ENCODE measurements at places on chromosomes 5 and 9.

DNA sequence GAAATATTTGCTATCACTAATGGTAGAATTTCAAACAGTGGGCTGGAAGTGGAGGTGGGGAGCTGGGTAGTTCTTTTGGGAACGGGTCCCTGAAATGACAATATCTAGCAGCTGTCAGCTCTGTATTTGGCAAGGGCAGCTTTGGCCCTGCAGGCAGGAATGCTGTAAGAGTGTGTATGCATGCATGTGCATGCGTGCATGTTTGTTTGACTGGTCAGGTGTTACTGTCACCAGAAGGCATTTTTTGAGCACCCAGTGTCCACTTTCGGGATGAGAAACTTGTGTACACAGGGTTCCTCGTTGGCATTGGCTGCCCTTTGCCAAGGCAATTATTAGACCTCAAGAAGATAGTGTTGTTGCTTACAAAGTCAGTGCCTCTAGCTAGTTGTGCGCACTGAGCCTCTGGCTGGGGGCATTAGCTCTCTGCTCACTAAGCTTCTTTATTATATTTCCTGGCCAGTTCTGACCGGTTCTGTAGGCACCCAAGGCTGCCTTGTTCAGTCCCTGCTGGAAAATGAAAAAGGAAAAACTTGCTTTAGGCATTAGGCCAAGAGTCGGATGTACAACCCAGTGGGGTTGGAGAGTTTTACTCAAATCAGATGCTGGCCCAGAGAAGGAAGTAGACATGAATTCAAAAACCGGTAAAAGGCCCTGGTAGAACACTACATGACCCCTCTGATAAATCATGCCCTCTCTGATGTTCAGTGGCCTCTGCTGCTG is 2.0 kb downstream of the CYFIP2 start:
- peaks cover 17% of the 10 kb centered on the region for H3K4me1 ChIP-seq
- H3K36me3 ChIP-seq: peaks cover 14% of the 10 kb centered on the region
- DNase-seq: no peak
- no peaks in the 10 kb centered on the region for H3K27me3 ChIP-seq
- H3K4me3 ChIP-seq: no peak overlapping the region

- no peaks in the 10 kb centered on the region for H3K27me3 ChIP-seq
- no peak overlapping the region for H3K4me3 ChIP-seq
These were observed 101.3 kb downstream of the PHF2 start for GRCh38 chr9:93677641-93678136.

DNA sequence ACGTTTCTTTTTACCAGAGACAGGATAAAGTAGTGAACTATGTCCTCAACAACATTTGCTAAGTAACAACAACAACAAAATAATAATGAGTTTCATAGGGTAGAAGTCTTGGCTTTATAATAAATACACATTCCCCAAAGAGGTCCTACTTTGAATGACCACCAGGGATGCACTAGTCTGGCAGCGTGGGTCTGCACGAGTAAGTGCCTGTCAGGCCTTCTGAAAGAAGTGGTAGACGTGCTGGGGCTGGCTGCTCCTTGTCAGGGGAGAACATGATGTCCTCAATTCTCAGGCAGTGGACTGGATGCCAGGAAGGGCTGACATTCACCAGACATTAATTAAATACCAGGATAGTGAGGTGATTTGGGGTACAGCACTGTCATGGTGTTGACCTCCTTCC is 331.1 kb downstream of the TMEM38B start:
- H3K27me3 ChIP-seq: no peaks in the 10 kb centered on the region
- H3K36me3 ChIP-seq: no peaks in the 10 kb centered on the region
- H3K27ac ChIP-seq: no peak overlapping the region
- DNase-seq: no peak
- peaks cover 4% of the 10 kb centered on the region for H3K4me1 ChIP-seq

GRCh38 chr9:35395706-35396101 is 94.2 kb upstream of the RUSC2 start:
- no peak for DNase-seq
- peaks cover 4% of the 10 kb centered on the region for H3K36me3 ChIP-seq
- no peaks in the 10 kb centered on the region for H3K27me3 ChIP-seq
- no peaks in the 10 kb centered on the region for H3K4me1 ChIP-seq
- no peak overlapping the region for H3K27ac ChIP-seq
- no peak overlapping the region for H3K4me3 ChIP-seq

DNA sequence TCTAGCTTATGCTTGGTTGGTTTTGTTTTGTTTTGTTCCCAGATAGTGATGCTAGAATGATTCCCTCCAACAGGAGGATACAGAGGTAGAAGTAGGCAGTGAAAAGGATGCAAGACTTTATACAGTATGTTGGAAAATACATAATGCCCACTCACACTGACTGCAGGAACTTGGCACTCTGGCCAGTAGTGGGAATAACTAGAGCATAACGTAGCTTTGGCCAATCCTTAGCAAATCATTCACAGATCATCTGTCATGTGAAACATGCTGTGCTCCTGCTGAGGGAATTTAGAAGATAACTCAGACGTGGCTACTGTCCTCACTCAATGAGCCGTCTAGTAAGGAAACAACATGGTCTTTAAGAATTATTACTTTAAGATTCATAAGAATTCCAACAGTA is 13.5 kb downstream of the CFAP90 start:
- no peak overlapping the region for H3K27ac ChIP-seq
- DNase-seq: no peak
- no peaks in the 10 kb centered on the region for H3K36me3 ChIP-seq
- no peaks in the 10 kb centered on the region for H3K4me1 ChIP-seq
- no peak overlapping the region for H3K4me3 ChIP-seq

- H3K4me3 ChIP-seq: no peak overlapping the region
- peaks cover 7% of the 10 kb centered on the region for H3K36me3 ChIP-seq
- no peaks in the 10 kb centered on the region for H3K27me3 ChIP-seq
- peaks cover 21% of the 10 kb centered on the region for H3K4me1 ChIP-seq
- DNase-seq: no peak
These were observed 168.5 kb upstream of the PIK3R1 start for GRCh38 chr5:68047035-68047434.

GRCh38 chr9:73079326-73079725 is 72.3 kb upstream of the ANXA1 start:
- H3K4me1 ChIP-seq: peaks cover 28% of the 10 kb centered on the region
- no peak overlapping the region for H3K4me3 ChIP-seq
- H3K27me3 ChIP-seq: no peaks in the 10 kb centered on the region

GRCh38 chr5:39892708-39893107 is 467.9 kb upstream of the DAB2 start:
- H3K36me3 ChIP-seq: no peaks in the 10 kb centered on the region
- no peak overlapping the region for H3K27ac ChIP-seq
- H3K4me3 ChIP-seq: no peak overlapping the region

DNA sequence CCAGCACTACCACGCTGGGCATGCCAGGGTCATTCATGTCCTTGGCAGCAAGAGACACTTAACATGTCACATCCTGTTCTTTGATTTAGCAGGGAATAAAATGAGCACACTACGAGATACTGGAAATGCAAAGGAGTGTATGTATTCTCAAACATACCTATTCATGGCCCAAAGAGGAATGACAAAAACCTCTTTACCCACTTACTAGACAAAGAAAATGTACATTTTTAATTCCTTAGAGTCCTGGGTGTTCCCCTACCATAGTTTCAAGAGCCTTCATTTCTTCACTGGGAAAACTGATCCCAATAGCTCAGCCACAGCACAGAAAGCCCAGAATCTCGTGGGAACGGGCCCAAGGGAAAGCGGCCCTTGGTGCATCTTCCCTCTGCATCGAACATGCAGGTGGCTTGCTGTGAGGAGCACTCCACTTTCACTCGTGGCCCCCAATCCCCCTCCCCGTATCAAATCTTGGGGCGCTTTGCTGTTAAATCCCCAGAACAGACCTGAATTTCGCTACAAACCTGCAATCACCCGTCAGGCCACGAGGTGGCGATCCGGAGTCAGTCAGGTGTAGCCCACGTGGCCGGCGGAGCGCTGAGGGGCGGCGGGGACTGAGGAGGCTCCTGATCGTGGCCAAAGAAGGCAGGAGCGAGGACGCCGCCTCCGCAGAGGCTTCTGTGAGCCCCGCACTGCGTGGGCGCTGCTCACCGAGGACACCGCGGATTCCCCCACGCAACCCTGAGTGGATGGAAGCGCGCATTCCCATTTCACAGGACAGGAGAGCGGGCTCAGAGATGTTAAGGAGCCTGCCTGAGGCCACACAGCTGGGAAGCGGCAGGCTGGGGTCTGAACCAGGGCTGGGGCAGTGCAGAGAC is 91.4 kb downstream of the LMX1B start:
- peak; percentile 77 for DNase-seq
- no peak overlapping the region for H3K27ac ChIP-seq
- H3K36me3 ChIP-seq: no peaks in the 10 kb centered on the region
- H3K4me1 ChIP-seq: no peaks in the 10 kb centered on the region

DNA sequence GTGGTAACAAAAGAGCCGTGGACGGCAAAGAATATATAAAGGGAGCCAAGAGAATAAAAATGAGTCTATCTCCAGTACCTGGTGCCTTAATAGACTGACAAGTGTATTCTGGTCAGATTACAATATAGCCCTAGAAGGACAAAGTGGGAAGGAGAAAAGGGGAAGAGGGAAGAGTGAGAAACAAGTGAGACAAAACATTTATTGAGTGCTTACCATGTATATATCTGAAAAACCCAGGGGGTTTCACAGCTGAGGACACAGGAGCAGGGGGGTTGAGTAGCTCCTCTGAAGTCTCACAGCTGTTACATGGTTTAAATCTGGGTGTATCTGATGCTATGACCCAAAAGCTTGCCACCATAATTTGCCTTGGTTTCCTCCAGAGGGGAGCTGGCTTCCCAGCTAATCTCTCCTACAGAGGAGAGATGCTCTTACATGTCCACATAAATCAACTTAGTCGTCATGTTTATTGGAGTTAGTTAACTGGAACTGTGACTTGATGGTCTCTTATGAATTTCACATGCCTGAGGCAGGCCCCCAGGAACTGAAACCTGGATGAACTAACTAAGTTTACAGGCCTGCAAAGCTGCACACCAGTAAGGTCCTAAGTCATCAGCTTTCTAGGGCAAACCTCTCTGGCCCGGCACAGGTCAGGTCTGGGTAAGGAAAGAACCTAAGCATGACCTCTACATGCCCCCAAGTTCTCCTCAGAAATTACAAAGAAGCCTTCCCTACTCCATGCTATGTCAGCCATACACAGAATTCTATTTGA is 15.5 kb downstream of the SIL1 start:
- peaks cover 11% of the 10 kb centered on the region for H3K36me3 ChIP-seq
- H3K4me3 ChIP-seq: no peak overlapping the region
- H3K4me1 ChIP-seq: peaks cover 38% of the 10 kb centered on the region
- DNase-seq: no peak
- no peak overlapping the region for H3K27ac ChIP-seq

DNA sequence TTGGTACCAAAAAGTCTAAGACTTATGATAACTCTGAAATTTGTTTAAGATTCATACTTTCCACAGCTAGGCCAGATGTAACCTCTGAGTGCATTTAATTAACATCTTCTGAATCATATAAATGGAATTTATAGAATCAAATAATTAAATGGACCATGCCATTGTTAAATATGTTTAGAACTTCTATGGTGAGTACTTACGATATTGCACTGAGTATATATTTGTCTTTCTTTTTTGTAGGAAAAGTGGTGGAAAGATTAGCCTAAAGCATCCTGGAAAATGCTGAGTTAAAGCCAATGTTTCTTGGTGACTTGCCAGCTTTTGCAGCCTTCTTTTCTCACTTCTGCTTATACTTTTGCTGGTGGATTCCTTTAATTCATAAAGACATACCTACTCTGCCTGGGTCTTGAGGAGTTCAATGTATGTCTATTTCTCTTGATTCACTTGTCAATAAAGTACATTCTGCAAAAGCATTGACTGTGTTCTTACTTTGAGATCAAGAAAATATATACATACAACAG is 11.9 kb downstream of the SPINK6 start:
- H3K4me3 ChIP-seq: no peak overlapping the region
- no peak overlapping the region for H3K27ac ChIP-seq
- H3K27me3 ChIP-seq: no peaks in the 10 kb centered on the region
- no peak for DNase-seq
- H3K4me1 ChIP-seq: no peaks in the 10 kb centered on the region

DNA sequence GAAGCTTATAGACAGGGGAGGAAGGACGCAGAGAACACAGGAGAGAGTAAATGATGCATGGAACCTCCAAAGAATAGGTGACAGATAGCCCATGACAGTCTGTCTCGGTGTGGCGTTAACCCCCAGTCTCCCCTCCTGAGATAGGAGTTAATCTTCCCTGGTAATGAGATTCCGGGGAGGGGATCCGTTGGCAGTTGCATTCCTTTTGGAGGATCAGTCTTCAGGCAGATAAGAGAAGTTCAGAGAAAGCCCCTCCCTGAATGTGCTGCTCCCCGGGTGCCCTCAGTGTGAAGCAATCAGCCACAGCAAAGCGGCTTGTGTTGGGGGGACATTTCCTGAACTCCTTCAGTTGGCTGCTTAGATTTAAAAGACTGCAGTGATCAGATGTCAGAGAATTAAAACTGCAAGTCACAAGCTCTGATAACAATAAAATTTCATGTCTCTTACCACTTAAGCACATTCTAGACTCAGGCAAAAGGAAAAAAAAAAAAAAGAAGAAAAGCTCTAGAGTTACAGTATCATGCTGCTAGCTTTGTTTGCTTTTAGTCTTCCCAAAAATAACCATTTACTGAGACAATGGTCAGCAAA is 121.1 kb downstream of the EGFLAM start:
- no peaks in the 10 kb centered on the region for H3K4me1 ChIP-seq
- H3K27ac ChIP-seq: no peak overlapping the region
- DNase-seq: no peak
- no peaks in the 10 kb centered on the region for H3K36me3 ChIP-seq
- peaks cover 79% of the 10 kb centered on the region for H3K27me3 ChIP-seq

DNA sequence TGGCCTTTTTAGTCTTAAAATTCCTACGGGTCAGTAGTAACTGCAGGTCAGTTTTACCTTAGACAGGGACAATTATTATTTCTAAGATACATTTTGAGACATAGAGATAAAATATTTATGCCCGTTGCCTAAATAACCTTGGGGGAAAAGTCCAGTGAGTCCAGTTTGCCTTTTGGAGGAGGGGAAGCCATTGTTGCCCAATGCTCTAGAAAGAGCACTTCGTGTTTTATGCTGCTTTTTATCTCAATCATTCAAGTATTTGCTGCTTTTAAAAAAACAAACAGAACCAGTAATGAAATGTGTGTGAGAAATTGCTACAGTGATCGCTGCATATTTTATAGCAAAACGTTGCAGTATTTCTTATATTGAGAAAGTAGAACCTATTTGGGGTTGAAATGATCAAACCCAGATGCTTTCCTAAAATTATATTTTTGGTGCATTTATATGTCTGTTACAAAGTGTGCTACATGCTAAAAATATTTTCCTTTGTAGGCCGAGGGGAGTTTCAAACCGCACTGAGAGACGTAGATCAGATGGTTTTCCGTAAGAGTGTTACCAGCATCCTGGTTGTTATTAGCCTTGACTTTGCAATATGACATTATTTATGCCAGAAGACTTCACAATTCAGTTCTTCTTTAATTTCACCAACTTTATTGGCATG is 266.8 kb downstream of the AOPEP start:
- DNase-seq: no peak
- H3K36me3 ChIP-seq: no peaks in the 10 kb centered on the region
- H3K27me3 ChIP-seq: no peaks in the 10 kb centered on the region
- no peak overlapping the region for H3K4me3 ChIP-seq
- H3K27ac ChIP-seq: no peak overlapping the region

- peaks cover 23% of the 10 kb centered on the region for H3K4me1 ChIP-seq
- H3K36me3 ChIP-seq: peaks cover 30% of the 10 kb centered on the region
- peak; percentile 84 for DNase-seq
- no peaks in the 10 kb centered on the region for H3K27me3 ChIP-seq
- H3K4me3 ChIP-seq: peak overlapping the region; percentile 86
- H3K27ac ChIP-seq: peak overlapping the region; percentile 90
These were observed 861 bp downstream of the ZFYVE16 start for GRCh38 chr5:80408484-80409366.
